ENCODE measurements at places on chromosomes 5 and 9.

DNA sequence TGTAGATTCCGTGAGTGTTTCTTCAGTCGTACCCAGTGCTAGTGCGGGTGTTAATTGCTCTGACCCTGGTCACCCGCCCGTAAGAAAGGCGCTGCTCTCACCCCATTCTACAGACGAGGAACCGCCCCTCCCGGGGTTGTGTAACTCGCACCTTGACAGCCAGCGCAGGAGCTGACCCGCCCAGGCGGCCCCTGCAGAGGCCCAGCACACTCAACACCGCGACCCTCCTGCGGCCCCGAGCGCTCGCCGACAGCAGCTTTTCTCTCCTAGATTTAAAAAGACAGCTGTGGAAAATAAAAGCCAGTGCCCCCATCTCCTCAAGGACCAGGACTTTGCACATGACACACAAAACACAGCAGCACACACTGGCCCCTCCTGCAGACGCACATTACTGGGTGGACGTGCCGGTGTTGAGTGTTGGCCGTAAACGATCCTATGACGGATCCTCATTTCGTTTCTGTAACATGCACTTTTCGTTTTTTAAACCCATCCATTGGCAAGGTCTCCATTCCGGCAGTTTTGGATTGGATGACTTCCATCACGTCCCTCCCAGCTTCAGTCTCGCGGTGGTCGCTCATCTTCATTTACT lies 22.9 kb downstream of the OR2V2 start:
- no peak for DNase-seq

DNA sequence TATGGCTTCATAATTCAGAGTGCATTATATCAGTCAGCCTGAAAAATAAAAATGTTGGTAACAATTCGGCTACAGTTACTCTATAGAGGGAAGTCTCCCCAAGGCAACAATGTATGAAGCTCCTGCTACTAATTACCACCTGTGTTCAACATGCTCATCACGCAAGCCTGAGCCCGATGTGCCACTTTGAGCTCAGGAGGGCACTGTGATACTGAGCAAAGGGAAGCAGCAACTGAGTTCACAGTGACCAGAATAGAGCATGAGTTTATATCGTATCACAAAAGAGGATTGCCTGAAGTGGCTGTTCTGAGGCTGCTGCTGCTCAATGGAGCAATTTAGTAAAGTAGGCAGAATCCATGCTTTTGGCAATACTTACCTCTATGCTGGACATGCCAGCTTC lies 202.0 kb upstream of the HAPLN1 start:
- peak; percentile 85 for DNase-seq

- no peak for DNase-seq
Measured at GRCh38 chr9:130885484-130886375, 10.9 kb downstream of the QRFP start.

GRCh38 chr9:69317894-69318293 lies 7.1 kb upstream of the ENTREP1 start:
- DNase-seq = no peak

DNA sequence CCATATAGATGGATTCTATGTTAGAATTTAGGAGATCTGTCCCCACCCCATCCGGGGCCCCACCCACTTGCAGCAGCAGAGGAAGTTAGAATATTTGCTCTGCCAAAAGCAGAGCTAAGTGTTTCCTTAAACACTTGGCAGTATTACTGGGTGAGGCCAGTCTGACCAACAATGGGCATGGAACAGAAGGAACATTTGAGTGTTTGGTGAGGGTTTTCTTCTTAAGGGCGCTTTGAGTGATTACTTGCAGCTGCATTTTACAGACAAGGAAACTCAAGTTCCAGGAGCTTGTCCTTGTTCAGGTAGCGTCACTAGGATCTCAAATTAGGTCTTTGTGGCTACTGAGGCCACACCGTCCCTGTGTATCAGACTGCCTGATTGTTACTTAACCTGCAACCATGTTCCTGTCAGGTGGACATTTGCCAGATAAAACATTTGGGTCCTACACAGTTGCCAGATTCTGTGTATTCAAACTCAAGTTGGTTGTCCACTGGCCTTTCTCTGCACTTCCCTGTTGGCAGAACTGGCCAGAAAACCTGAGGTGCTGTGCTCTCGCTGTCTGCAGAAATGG lies 59.3 kb downstream of the SLC46A2 start:
- no peak for DNase-seq

GRCh38 chr5:37272511-37272910 lies 23.3 kb upstream of the CPLANE1 start:
- no peak for DNase-seq

GRCh38 chr9:71519098-71519696 lies 249.1 kb downstream of the CEMIP2 start:
- DNase-seq = no peak

- DNase-seq = no peak
Measured at GRCh38 chr5:36389245-36389644, 87.5 kb upstream of the RANBP3L start.

GRCh38 chr9:137333016-137333671 lies 31.1 kb upstream of the NRARP start:
- DNase-seq = no peak

DNA sequence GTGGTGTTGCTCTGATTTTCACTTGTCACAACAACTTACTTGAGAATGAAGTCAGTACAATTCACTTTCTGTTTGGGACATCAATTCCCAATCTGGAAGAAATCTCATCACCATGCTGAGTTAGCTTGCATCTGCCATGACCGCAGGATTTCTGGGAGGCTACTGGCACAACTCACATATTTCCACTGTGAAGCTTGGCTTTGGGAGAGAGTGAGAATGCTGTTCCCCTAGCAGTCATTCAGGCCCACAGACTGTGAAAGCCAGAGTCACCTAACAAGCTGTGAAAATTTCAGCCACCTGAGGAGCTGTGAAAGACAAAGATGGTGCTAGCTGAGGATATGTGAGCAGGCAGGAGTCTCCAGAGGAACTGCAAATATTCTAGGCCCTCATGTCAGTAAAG lies 365.2 kb upstream of the TUSC1 start:
- DNase-seq = no peak

DNA sequence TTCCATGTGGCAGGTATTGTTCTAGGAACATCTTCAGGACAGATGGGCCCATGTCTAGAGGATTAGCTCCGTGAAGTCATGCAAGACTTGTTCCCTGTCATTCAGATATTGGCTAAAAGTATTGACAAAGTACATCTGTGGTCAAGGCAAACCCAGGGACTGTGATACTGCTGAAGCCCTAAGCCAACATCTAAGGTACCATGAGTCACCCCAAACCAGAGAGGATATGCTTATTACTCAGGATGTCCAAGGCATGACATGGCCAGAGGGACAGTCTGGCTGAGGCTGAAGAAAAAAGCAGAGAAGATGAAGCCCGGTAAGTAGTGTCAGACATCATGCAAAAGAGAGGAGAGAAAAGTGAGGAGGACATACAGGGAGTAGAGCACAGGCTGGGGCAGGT lies 31.0 kb downstream of the HMHB1 start:
- no peak for DNase-seq

GRCh38 chr9:20426019-20426418 lies 196.3 kb downstream of the MLLT3 start:
- DNase-seq = no peak

GRCh38 chr5:142643634-142644033 lies 42.3 kb downstream of the FGF1 start:
- DNase-seq = no peak

DNA sequence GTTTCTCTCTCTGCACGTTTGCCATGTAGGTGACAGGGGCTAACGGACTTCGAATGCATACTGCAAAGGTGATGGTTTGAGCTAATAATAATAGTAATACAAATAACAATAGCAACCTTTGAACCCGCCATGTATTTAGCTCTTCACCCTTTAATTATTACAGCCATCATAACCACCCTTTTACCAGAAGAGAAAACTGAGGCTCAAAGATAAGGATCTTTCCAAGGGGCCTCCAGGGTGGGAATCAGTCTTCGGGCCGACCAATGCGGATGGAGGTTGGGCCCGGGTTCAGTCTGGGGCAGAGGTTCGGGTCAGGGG lies 494 bp downstream of the CDKN2AIPNL start:
- DNase-seq = no peak
